ENCODE measurements at places on chromosomes 7 and 10.

DNA sequence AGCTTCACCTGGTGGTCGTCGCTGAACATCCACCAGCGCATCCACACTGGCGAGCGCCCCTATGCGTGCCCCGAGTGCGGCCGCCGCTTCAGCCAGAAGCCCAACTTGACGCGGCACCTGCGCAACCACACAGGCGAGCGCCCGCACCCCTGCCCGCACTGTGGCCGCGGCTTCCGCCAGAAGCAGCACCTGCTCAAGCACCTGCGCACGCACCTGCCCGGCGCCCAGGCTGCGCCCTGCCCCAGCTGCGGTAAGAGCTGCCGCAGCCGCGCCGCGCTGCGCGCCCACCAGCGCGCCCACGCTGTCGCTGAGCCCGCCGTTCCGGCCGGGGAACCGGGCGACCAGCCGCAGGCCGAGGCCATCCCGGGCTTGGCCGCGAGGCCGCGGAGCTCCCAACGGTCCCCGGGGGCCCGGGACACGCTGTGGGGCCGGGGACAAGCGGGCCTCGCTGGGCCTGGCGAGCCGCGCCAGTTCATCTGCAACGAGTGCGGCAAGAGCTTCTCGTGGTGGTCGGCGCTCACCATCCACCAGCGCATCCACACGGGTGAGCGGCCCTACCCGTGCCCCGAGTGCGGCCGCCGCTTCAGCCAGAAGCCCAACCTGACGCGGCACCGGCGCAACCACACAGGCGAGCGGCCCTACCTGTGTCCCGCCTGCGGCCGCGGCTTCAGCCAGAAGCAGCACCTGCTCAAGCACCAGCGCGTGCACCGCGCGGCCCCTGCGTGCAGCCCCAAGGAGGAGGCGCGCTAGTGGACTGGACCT is 18.4 kb downstream of the ZNF775 start:
- DNase-seq, result no peak

DNA sequence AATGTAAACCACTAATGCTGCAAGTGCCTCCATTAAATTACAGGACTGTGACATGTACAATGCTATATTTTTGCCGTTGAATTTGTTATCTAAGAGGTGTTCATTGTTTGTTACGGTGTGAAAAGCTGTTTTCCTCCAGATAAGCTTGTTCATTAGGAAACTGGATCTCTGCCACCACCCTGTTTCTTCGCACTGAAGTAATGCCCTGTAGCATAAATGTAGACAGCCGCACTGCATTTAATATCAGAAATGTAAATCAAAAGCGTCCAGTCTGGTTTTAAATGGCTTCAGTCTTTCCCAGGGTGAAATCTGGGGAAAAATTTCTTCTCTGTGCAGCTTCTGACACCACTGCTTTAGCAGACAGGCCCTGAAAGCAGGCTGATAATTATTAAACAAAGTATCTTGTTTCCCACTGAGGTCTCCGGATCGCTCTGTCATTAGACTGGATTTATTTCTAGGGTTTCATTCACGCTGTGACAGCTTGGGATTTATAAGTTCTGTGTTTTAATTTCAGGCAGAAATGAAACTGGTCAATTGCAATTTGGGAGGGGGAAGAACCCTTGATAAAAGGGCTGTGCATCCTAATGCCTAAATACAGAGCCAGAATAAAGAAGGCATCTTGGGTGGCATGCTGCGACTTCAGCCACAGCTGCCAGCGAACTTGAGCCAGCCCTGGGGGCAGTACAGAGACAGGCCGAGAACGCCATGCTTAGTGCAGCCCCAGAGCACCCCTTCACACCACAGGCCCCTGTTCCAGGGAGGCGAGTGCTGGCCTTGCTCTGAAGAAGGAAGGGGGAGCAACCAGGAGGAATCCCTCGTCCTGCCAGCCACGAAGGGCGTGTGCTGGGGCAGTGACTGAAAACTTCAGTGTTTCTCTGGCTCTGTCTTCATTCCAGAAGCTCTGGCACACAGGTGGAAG is 547.7 kb upstream of the GALNT17 start:
- DNase-seq, result no peak

GRCh38 chr7:134888141-134888740 is 98.1 kb upstream of the AGBL3 start:
- DNase-seq, result no peak

GRCh38 chr10:71094712-71095390 is 117.5 kb upstream of the UNC5B start:
- no peak for DNase-seq

- DNase-seq, result no peak
These were observed 31.6 kb downstream of the IL15RA start for GRCh38 chr10:5945561-5946418.

DNA sequence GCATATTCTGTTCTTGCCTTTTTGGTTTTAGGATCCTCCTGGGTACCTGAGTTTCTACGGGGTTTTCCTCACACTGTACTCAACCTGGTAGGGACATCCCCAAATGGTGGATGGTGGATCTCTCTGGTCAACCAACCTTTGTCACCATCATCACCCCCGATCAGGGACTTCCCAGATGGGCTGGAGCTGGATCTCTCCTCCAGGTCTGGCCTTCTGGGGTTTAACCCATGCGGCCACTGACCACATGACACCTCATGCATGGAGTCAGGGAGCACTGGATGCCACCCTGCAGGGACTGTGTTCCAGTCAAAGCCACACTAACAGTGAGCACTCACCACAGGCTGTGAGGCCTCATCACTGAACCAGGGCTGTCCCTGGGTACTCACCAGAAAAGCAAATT is 80.0 kb downstream of the CELF2 start:
- no peak for DNase-seq

DNA sequence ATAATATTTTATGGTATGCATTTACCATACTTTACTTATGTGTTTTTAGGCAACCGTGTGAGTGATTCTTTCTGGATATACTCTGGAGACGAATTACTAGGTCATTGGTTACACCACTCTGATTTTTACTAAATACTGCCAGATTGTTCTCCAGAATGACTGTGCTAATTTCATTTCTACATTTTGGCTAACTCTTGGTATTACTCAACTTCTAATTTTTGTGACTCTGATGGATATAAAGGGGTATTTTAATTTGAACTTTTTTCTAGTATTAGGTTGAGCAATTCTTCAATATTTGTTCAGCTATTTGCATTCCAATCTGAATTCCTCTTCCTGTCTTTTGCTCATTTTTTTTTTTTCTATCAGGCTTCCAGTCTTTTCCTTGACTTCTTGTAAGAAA is 223.6 kb downstream of the MDFIC start:
- DNase-seq, result no peak

- no peak for DNase-seq
These were observed 262.0 kb upstream of the FERD3L start for GRCh38 chr7:19407270-19407669.

DNA sequence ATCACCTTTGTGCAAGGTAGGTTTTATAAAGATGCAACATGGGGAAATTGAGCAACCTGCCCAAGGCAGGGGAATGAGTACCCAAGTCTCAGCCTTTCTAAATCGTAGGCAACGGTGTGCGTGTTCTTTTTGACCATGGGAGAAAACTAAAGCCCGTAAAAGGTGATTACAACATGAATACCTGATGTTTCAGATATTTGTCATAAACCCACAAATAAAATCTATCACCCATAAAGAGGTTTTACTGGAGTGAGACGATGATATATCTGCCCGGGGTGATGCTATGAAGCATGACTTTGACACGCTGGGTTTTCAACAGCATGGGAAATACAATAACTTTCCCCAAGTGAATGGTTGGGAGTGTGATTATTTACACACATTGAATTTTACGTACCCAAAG is 406.3 kb upstream of the KLF6 start:
- no peak for DNase-seq

DNA sequence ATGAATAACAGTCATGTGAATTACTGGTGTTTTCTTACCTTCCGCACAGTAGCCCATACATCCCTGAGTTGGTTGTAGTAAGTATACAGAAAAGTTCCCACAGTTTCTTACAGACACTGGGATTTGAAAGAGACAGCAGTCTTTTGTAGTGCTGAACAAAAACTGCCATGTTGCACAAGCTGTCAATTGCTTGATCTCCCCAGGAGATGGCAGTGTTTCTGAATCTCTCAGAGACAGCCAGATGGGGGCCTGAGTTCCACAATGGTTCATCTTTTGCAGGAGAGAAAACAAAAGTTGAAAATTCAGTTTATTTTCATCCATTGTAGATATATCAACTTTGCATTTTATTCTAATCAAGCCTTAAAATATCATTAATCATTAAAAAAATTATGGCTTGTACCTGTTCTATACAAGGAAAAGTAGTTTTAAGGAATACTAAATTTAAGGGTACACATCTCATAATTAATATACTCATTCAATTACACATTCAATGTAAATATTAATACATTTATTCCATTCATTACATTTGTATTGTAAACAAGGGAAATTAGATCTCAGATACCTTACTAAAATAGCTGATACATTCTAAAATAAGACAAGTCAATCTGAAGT is 14.5 kb downstream of the VWDE start:
- DNase-seq, result peak; percentile 35

GRCh38 chr7:44240983-44241510 is 40.3 kb downstream of the YKT6 start:
- DNase-seq, result peak; percentile 77

DNA sequence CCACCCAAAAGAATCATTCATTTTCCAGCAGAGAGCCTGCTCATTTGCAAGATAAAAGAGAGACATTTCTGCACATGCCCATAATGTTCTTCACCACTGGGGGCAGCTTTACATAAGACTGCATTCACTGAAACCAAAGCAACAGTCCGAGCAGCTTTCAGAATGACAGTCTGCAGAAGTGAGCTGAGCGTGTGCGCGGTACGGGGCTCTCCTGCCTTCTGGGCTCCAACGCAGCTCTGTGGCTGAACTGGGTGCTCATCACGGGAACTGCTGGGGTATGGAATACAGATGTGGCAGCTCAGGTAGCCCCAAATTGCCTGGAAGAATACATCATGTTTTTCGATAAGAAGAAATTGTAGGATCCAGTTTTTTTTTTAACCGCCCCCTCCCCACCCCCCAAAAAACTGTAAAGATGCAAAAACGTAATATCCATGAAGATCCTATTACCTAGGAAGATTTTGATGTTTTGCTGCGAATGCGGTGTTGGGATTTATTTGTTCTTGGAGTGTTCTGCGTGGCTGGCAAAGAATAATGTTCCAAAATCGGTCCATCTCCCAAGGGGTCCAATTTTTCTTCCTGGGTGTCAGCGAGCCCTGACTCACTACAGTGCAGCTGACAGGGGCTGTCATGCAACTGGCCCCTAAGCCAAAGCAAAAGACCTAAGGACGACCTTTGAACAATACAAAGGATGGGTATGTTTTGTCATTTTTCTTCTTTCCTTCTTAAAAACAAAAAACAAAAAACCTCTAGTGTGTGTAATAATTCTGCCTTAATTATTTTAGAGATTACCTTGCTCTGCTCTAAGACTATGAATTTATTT is at the start of gene LRRTM3:
LRRTM3 (plus strand) TSS at position 141 of the 820 bp plus-strand sequence.
- DNase-seq, result peak; percentile 16

DNA sequence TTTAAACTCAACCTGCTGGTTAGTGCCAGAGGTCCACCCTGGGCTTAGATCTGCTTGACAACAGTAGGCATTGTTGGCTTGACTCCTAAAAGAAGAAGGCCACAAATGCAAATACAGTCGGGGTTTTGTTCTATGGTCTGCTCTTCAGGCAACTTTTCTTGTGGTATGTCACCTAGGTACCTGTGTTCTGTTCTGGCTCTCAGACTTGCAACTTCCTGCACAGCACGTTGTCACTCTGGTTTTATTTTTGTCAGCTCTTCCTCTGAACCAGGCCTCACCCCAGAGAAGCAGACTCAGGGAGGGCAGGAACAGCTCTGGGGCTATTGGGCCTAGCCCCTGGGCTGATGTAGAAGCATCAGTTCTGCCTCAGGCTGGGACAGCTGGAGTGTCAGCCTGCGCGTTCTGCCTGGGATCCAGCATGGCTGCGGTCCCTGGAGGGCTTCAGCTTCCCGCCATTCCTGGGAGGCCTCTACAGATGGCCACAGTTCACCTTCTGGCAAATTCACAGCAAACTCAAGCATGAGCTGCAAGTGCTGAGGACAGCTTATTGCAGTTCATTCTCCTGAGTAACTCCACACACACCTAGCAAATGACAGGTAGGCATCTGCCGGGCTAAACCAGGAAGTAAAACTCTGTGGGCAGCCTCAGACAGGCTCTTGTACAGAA is 11.0 kb upstream of the PDCD4 start:
- peak; percentile 69 for DNase-seq
